G401 (cell line): ENCODE measurements at places on chromosomes 6 and 20. TPM values are rescaled to one million over a fixed set of nuclear protein-coding genes. Genes with fewer than 3 reads are reported as not detected.

Gene GPR63
- not detected in 2 replicates for total RNA-seq

GRCh38 chr6:170554796-170555137 lies 598 bp downstream of the TBP start:
- no peak for DNase-seq

DNA sequence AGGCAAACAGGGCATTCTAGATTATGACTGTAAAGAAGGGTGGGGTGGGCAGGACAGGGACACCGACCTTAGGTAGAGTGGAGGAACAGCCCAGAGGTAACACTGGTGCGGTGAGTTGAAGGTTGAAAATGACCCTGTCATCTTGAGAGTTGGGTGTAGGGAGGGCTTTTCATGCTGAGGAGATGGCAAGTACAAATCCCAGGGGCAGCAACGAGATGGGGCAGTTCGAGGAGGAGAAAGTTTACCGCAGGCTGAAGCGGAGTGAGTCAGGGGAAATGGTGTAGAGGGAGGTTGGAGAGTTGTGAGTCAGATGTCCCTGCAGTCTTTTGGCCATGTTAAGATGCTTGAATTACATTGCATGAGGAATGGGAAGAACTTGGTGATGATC lies 101.1 kb downstream of the HIVEP1 start:
- no peak for DNase-seq

DNA sequence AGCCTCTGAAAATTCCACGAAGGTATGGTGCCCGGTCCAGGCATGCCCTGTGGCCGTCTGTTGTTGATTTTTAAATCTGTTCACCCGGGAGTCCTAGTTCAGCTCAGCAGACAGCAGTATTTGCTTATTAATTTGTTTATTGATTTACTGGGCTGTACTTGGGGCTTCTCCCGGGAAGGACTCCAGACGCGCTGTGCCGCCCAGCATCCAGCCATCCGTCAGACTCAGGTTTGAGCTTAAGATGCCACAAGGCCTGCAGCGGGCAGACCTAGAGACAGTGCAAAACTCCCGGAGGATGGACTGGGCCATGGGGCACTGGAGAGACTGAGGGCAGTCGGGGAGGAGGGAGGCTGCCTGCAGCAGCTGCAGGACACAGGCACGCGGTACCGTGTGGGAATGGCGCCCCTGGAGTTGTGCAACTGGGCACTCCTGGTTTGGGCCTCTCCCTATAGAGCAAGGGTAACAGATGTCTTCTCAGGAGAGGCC lies 17.3 kb upstream of the CCDC167 start:
- DNase-seq = peak; percentile 34

- no peak for DNase-seq
These were observed 298.9 kb upstream of the BMP2 start for GRCh38 chr20:6468423-6469116.

Gene SRMS
- total RNA-seq = not detected in 2 replicates

- DNase-seq = peak; percentile 5
These were observed 47.4 kb downstream of the LGSN start for GRCh38 chr6:63272397-63272796.

DNA sequence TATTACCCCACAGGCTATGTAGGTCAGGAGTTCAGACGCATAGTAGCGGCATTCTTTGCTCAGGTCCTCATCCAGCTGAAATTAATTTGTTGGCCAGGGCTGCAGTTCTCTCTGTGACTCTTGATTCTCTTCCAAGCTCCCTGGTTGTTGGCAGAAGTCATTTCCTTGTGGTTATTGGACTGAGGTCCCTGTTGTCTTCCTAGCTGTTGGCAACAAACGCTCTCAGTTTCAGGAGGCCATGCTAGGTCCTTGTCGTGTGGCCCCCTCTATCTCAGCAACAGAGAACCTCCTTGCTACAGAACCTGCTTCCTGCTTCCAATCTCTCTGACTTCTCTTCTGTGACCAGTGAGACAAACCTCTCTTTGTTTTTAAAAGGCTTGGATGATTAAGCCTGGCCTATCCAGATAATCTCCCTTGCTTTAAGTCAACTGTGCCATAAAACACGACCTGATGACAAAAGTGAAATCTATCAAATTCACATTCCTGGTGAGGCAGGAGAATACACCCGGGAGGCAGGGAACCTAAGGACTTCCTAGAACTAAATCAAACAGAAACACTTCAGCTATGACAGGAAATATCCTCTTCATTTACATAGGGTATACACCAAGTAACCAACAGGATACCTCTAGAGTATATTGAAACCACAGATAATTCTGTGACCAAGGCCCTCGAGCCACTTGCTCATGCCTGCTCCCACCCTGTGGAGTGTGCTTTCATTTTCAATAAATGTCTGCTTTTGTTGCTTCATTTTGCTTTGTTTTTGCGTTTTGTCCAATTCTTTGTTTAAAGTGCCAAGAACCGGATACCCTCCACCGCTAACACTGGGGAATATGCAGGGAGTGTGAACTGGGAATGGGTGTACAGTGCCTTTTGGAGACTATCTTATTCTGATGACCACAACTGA lies 196.0 kb downstream of the BTBD3 start:
- peak; percentile 96 for DNase-seq

Gene DEFB110
- total RNA-seq = not detected in 2 replicates

Gene CST7
- not detected in 2 replicates for total RNA-seq

Gene LY6G6F
- 1.1 TPM in 1 of 2 replicates, not detected in the other for total RNA-seq

GRCh38 chr20:39040116-39040515 lies 78.0 kb downstream of the DHX35 start:
- DNase-seq = no peak

DNA sequence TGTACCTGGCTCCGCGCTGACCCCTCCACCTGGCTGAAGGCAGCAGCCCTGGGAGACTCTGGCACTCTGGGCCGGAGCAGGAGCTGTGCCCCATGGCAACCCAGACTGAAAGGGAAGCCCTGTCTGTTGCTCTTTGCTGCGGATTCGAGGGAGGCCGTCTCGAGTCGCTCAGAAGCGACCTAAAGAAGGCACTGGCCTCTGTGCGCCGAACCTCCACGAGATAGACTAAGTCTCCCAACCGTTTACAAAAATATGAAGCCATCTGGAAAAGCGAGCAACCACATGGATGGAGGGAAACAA lies 10.5 kb upstream of the TBX18 start:
- no peak for DNase-seq

GRCh38 chr6:150514806-150515380 lies 84.8 kb upstream of the PLEKHG1 start:
- no peak for DNase-seq

GRCh38 chr6:142823256-142823902 lies 121.6 kb downstream of the HIVEP2 start:
- no peak for DNase-seq

DNA sequence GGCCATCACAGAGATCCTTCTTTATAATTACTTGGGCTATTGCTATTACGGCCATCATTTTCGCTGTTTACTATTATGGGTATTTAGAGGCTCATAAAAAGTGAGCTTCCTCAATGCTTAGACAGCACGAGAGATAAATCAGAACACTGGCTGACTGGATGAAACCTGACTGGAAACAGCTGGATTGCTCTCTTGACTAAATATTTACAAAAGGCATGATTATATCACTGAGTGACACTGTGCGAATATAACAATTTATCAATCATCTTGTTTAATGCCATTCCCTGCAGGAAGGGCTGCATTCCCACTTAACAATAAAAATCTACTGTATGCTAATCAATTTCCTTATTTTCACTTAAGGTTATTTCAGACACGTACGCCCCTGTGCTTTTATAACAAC lies 260.1 kb upstream of the ARID1B start:
- no peak for DNase-seq

Gene FAM83C
- not detected in 2 replicates for total RNA-seq

- DNase-seq = no peak
These were observed 9.1 kb downstream of the MAPK13 start for GRCh38 chr6:36139431-36139830.

GRCh38 chr6:41372832-41373626 lies 37.6 kb downstream of the NCR2 start:
- no peak for DNase-seq

Gene NOTCH4
- 0.27 and 0.62 TPM in 2 replicates for total RNA-seq

Gene SPATA25
- 1.0 TPM in 1 of 2 replicates, not detected in the other for total RNA-seq

Gene LY6G6D
- total RNA-seq = not detected in 2 replicates

GRCh38 chr20:4455301-4455701 lies 266.4 kb upstream of the PRND start:
- DNase-seq = no peak

Gene IMPG1
- not detected in 2 replicates for total RNA-seq

- DNase-seq = no peak
These were observed 698.5 kb downstream of the FRK start for GRCh38 chr6:115362234-115362633.

- peak; percentile 84 for DNase-seq
These were observed 143.6 kb downstream of the OR2B2 start for GRCh38 chr6:27768556-27768955.

Gene IDH3B
- 204 and 239 TPM in 2 replicates for total RNA-seq

- peak; percentile 8 for DNase-seq
These were observed 3.4 kb upstream of the RSPO4 start for GRCh38 chr20:1005452-1006027.

GRCh38 chr6:110999634-111000270 lies 17.9 kb downstream of the RPF2 start:
- DNase-seq = peak; percentile 40

- DNase-seq = no peak
These were observed 90.7 kb downstream of the ANKRD60 start for GRCh38 chr20:58137651-58138265.

Gene ENPP5
- not detected in 2 replicates for total RNA-seq

Gene PEX7
- 4.6 and 5.8 TPM in 2 replicates for total RNA-seq

Gene HCRTR2
- total RNA-seq = not detected in 2 replicates

DNA sequence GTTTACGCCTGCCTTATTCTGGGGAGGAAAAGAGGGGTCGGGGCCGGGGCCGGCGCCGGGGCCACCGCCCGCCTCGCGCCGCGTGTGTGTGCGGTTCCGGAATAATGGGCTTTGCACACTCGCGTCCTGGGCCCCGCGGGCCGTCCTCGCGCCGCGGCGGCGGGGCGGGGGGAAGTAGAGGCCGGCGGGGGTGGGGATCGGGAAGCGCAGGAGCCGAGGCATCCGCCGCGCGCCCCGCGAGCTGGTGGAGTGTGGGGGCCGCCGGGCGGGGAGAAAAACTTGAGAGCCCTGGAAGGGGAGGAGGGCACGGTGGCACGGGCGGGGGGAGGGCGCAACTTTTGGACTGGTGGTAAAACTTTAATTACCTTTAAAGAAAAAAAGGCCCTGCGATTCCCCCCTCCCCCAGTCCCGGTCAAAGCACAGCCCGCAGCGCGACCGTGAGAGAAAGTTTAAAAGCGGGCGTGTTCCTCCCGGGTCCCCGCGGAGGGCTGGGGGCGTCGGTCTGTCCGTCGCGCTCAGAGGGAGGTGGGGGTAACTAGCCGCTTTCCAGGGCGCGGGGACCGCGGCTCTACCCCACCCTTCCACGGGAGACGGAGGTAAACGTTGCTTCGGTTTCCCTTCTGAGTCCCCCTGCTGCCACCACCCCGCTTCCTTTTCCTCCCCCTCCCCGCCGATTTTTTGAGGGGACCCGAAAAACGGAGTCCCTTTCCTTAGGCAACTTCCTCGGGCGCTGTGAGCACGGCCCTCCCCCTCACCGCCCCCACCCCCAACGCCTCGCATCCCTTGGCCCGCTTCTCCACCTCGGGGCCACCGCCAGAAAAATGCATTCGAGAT lies 1.9 kb downstream of the L3MBTL3 start:
- DNase-seq = peak; percentile 15

Gene SUMO4
- total RNA-seq = not detected in 2 replicates

DNA sequence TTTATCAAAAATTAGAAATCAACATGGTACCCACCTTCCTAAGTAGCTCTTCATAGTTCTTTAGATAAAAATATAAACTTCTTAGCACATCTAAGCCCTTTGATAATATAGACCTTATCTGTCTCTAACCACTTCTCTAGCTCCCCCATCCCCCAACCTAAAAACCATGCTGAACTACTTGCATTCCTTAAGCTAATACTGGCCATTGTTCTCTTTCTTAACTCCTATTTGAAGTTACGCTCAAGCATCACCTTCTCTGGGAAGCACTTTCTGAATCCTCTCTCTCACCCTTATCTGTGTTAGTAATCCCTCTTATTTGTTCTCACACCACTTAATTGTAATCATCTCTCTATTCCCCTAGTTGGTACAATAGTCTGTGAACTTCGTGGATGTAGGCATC lies 153.0 kb downstream of the PHF3 start:
- no peak for DNase-seq

DNA sequence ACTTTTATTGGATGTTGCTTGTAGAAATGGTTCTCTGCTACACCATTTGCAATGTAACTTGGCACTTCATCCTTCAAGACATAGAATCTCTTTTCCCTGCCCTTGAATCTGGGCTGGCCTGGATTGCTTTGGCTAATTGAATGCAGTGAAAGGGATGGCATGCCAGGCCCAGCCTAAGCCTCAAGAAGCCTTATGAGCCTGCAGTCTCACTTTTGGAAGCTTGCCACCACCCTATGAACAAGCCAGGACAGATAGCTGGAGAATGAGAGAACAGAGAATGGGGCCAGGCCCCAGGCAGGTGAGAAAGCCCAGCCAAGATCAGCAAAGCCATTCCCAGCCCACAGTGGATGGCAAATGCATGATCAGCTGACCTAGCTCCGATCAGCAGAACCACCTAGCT lies 350.7 kb upstream of the RNF24 start:
- peak; percentile 1 for DNase-seq

- no peak for DNase-seq
These were observed 344.4 kb downstream of the THBS2 start for GRCh38 chr6:168909288-168909687.

- DNase-seq = no peak
These were observed 23.0 kb downstream of the TFB1M start for GRCh38 chr6:155291291-155291690.

Gene B3GALT4
- total RNA-seq = 0.61 and 1.9 TPM in 2 replicates

GRCh38 chr6:41527721-41528408 lies 18.3 kb upstream of the FOXP4 start:
- DNase-seq = no peak

Gene KCNK16
- not detected in 2 replicates for total RNA-seq

DNA sequence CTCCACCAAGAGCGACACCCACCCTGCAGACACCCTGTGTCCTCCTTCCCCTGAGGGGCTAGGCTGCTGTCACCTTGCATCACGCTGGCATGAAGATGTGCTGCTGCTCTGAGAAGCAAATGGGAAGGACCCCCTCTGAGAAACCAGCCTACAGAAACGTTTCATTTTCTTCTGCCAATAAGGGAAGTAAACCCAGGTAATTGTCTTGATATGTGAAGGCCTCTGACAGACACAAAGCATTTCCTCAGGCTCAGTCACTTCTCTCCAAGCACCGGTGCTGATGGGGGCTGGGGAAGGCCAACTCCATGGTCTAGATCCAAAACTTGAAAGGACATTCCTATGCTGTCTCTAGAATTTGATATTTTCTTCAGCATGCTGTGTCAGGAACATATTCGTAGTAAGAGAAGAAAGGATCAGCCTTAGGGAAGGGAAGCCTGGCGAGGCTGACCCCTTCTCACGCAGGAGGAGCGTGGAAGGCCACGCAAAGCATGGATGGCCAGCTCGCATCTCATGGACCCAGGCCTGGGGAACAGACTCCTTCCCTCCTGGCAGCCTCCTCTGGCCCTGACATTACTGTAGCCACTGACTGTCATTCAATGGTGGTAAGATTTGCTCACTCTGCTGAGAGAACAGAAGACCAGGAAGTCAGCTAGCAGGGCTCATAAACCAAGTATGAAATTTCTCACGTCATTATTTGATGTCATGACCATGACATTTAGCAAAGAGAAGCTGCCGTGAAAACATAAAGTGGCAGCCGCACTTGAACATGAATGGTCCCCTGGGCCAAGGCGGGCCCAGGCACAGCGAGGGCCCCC lies 20.4 kb downstream of the ACSS1 start:
- DNase-seq = no peak

Gene NHSL1
- total RNA-seq = 0.80 and 7.8 TPM in 2 replicates

GRCh38 chr20:6515261-6515660 lies 252.2 kb upstream of the BMP2 start:
- no peak for DNase-seq

GRCh38 chr6:52590152-52590891 lies 13.5 kb upstream of the TRAM2 start:
- DNase-seq = no peak
